ENCODE measurements at places on chromosomes 1 and 21.

DNA sequence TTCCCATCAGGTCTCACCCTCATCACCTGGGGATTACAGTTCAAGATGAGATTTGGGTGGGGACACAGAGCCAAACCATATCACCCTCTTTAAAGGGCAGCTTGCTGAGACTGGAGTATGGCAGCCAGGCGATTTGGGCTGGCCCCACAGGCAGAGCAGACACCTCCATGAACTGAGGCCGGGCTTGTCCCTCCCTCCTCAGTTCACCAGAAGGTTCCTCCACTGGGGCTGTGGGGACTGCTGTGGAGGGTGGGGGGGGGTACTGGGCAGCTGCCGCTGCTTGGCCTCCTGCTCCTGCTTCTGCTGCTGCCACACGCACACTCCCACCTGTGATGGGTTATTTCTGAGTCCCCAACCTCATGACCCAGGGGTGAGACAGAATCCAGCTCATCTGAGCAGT, 53.9 kb upstream of the PDE9A start:
- no peak for DNase-seq

GRCh38 chr1:116990612-116991151, 10.9 kb upstream of the CD101 start:
- no peak for DNase-seq

DNA sequence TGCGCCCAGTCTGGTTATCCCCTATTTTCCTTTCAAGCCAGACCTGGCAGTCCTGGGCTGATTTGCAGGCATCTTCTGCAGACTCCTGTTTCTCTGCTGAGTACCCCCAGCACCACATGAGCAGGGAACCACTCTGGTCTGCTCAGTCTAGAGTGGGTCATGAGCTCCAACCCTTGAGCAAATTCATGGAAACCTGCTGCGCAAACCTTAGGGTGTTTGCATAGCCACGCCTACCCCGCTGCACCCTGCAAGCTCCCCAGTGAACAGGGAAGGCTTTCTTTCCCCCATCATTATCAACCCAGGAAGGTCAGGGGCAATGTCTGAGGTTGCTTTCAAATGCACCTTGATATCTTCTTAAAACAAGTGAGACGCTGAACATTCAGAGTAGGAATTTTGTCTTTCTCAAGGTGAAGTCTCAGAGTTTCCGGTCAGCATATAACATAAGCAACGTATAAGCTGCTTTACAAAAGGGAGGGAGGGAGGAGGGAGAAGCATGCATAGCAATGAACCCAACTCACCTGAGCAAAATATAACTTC, 11.1 kb upstream of the KCNE1 start:
- no peak for DNase-seq

DNA sequence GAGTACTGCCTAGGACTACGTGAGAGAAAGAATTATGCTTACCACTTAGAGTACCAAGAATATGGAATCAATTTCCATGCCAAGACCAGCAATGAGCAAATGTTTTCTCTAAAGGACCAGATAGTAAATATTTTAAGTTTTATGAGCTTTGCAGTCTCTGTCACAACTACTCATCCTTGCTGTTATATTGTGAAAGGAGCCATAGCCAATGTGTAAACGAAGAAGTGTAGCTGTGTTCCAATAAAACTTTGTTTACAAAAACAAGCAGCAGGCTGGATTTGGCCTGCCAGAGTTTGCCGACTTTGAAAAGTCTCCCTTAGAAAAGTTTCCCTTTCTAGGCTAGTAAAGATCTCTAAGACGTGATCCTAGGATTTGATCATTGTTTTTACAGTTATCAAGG, 128.8 kb downstream of the PDE4B start:
- DNase-seq, result no peak

GRCh38 chr1:11311816-11312755, 39.1 kb downstream of the UBIAD1 start:
- DNase-seq, result no peak

DNA sequence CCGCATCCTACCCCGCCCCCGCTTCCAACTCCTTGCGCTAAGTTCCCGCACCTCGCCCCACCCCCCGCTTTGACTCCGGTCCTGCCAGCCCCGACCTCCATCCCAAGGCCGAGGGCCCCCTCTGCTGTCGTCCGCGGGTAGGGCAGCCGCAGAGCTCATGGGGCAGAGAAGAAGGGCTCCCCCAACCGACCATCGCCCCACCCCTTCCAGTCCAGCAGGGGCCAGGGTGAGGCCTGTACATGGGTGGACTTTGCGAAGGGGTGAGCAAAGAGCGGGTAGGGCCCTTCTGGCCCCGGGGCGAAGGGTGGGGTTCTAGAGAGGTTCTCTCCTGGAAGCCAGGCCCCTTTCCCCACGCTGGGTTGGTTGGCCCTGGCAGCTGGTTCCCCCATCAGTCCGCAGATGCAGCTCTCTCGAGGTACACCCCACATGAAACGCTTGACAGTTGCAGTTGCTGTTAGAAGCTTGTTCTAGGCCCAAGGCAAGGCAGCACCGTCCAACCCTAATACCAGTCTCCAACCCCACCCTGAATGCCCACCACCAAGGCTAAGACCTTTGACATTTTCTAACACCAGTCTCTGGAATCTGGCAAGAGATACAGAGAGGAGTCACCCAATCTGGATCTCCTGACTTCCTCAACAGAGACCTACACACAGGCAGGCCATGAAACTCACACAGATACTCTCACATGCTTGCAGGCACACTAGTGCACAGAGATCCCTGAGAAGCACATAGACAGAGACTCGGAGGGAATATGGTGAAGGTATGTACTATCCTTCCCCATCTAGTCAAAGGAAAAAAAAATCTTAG, 25.3 kb upstream of the ADGRB2 start:
- DNase-seq, result peak; percentile 97

DNA sequence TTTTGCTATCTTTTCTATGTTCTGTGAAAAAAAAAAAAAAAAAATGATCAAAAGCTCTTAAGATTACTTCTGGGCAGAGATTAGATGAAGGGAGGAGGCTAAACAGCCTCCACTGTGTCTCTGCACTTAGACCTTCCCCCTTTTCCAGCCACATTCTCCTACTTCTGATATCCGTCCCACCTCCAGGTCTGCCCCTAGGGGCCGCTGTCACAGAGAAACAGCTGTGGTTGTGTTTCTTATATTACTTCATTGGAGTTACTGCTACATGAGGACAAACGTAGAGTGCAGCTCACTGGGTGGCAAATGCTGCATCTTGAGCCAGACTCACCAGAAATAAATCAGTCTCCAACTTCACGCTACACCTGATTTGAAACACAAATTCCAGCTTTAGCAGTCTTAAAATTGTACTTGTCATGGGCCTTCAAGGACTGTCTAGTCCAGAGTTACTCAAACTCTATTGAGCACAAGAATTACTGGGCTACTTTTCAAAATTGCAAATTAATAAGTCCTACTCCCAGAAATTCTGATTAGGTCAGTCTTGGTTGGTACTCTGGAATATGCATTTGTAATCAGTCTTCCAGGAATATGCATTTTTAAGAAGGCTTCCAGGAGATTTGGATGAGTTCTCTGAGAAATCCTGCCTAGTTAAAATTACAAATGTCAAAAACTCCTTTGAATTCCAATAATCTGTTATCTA, 125.2 kb upstream of the PTBP2 start:
- no peak for DNase-seq

GRCh38 chr1:10320336-10320735, 78.5 kb upstream of the PGD start:
- DNase-seq, result no peak

DNA sequence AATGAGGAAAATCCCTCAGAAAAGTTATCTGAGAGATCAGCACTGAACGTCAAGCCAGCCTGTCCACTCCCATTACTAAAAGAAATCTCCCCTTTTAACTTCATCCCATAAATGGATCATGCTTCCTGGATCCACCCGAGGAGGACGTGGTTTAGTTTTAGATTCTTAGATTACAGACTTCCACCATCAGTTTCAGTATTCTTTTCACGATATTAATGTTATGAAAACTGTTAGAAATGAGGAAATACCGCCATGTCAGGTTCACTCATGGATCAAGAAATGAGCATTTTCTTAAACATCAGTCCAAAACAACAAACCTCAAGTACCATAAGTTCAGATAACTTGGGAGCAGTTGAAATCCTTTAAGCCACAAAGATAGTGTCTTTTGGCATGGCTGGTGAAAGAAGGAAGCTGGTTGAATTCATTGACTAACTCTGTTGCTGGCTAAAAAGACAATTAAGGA, 49.8 kb downstream of the NFIA start:
- no peak for DNase-seq

DNA sequence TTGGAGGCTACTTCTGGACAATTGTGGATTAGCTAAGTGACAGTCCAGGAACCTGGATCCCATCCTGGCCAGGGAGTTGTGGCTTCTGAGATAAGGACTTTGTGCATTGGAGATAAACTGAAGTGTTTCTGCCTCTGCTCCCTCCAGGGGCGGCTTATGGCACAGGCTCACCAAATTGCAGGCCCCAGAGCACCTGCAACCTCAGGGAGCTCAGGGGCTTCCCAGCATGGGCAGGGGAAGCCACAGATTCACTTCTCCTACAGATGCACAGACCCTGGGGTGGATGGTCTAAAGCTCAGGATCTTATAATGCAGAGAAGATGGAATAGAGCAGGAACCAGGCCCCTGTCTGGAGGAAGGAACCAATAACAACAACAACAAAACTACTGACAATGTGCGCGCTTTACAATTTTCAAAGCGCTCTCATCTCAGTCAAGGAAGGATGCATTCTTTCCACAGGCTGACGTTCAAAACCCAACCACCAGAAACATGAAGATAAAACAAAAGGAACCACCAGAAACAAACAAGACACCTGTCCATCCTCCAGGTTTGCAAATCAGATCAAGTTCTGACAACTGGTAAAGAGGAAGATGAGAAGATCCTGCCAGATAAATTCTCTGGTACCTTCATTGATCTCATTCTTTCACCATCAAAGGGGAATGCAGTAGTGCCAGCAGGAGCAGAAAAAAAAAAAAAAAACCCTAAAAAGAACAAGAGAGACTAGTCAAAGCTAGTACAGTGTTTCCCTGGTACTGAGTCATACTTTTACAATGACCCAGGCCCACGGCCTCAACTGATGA, 121.0 kb upstream of the IRF2BP2 start:
- peak; percentile 80 for DNase-seq

- DNase-seq, result no peak
Measured at GRCh38 chr1:41481109-41481775, 3.2 kb downstream of the EDN2 start.

GRCh38 chr21:42716074-42716473, 62.7 kb downstream of the PDE9A start:
- DNase-seq, result no peak

DNA sequence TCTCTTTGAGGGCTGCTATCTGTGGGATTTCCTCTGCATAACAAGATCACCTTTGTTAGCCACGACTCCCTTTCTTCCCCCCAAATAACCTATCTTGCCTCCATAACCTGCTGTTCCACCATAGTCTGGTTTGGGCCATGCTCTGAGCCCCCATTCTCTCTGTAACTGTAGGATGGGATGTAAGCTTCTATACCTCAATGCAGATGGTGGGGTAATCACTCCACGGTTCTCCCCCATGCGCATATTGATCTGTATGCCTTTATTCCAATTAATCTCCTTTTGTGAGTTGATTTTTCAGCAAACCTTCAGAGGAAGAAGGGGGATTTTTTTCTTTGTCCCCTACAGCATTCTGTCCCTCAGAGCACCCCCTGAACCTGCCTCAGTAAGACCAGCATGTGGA, 170.1 kb upstream of the IRF2BP2 start:
- DNase-seq, result no peak

GRCh38 chr1:229192853-229193252, 78.1 kb upstream of the RAB4A start:
- DNase-seq, result no peak

GRCh38 chr1:215375381-215375780, 191.7 kb upstream of the KCTD3 start:
- DNase-seq, result no peak

DNA sequence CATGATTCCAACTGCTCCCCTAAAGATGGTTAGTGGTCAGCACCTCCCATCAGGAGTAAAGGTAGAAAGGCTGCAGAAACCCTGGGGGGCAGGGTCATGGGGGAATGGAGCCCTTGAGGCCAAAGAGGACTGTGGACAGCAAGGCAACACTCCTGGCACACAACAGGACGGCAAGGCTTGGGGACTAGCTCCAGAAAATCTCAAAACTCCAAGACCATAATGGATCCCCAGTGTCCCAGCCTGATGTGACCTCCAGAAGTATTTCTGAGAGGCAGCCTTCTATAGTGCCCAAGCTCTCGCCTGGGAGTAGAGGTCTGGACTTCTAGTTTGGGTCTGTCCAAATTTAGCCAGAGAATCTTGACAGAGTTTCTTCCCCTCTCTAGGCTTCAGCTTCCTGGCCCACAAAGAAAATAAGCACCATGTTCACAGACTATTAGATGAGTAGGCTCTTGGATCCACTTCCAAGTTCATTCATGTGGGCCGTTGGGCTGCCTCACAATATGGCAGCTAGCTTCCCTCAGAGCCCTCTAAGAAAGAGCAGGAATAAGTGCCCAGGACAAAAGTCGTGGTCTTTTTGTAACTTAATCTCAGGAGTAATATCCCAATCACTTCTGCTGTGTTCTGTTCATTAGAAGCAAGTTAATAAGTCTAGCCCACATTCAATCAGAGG, 6.9 kb downstream of the CD2 start:
- DNase-seq, result no peak

- no peak for DNase-seq
Measured at GRCh38 chr1:26923711-26924110, 2.2 kb downstream of the NUDC start.

DNA sequence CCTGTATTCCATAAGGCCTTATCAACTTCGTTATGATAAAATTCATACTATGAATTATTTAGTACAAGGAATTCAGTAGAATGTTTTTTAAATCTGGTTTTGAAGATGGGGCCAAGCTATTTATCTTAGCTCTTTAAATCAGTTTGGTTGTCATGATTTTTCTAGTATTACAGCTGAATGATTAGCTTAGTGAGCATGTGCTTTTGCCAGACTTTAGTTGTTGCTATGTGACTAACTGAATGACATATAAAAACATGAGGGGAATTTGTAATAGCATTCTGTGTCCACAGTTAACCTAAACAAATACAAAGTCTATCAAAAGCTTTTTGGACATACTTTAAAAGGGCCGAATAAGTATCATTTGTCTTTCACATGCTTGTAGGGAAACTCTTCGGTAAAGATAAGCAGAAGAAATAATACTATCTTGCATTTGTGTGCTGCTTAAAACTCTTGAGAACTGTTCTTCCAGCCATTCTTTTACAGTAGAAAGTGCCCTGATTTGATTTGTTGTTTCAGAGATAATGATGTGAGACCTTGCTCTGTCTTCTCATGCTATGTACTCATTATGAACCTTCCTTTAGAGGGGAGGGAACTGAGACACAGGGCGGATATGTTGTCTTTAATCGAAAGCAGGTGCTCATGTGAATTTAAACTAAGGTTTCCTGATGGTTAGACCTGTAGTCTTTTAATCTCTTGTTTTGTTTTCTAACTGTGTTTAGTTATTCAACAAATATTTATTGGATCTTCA, 18.8 kb downstream of the NEK7 start:
- peak; percentile 32 for DNase-seq

- no peak for DNase-seq
Measured at GRCh38 chr1:155284476-155284875, 7.2 kb downstream of the HCN3 start.

- DNase-seq, result no peak
Measured at GRCh38 chr1:24282491-24282890, 36.7 kb upstream of the GRHL3 start.

- DNase-seq, result no peak
Measured at GRCh38 chr1:151807131-151807530, 1.9 kb upstream of the LINGO4 start.

- no peak for DNase-seq
Measured at GRCh38 chr21:44763050-44763378, 38.6 kb downstream of the UBE2G2 start.

GRCh38 chr1:11893907-11894251, 32.3 kb downstream of the KIAA2013 start:
- peak; percentile 69 for DNase-seq

Measured in naive thymus-derived CD8-positive, alpha-beta T cell (primary cell).